ENCODE measurements at places on chromosomes 5 and 9.

GRCh38 chr5:95963650-95964410 is 2.2 kb upstream of the ELL2 start:
- no peak for DNase-seq

DNA sequence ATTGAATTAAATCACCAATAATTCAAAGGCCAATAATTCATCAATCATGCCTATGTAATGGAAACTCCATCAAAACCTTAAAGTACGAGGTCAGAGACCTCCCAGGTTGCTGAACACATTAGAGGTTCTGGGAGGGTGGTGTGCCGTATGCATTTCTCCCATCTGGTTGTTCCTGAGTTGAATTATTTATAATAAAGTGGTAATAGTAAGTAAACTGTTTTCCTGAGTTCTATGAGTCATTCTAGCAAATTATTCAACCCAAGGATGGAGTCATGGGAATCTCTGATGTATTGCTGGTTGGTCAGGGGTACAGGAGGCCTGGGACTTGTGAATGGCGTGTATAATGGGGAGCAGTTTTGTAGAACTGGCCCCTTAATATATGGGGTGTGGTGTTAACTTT is 191.7 kb downstream of the CARTPT start:
- DNase-seq, result no peak

DNA sequence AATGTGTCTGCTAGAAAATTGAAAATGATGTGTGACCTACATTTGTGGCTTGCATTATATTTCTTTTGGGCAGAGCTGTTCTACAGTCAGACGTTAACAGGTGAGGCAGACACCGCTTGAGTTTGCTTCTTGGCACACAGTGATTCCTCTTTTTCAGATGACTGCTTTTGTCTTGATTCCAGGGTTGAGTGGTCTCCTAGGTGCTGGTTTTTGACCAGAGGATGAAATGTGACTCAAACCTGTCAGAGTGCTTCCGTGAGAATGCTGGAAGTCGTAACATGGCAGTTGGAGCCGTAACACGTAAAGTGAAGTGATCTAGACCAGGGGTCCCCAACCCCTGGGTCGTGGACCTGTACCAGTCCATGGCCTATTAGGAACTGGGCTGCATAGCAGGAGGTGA is 28.3 kb upstream of the NDFIP1 start:
- DNase-seq, result no peak

DNA sequence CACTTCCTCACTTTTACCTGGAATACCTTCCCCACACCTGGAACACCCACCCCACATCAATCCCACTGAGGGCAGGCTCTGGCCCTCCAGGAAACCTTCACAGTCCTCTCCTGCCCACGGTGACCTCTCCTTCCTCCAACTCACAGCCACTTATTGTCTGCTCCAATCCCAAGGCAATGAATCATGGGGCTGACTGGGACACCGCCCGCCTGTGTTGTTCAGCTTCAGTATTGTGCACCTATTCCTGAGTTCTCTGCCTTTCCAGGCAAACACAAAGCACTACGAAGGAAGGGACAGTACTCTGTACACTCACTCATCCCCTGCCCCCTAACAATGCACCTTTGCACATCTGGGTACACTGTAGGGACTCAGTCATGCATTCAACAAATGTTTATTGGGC is 7.3 kb downstream of the PCDH1 start:
- peak; percentile 60 for DNase-seq

- no peak for DNase-seq
These were observed 11.5 kb downstream of the PDLIM4 start for GRCh38 chr5:132268769-132269551.

DNA sequence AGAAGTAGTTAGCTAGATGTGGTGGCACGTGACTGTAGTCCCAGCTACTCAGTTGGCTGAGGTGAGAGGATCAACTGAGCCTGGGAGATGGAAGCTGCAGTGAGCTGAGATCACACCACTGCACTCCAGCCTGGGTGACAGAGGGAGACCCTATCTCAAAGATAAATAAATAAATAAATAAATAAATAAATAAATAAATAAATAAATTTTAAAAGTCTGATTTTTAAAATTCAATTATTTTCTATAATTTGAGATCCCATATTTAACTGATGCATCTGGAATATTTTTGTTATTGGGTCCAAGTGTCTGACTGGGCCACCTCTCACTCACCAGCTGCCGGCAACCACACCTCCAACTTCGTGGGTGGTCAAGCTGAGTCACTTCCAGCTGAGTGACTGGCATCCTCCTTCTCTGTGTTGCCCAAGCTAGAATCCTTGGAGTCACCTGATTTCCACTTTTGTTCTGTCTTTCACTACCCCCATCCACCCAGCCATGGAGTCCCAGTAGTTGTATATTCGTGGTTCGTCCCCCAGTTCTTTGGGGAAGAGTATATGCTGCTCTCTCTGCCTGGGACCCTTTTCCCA is 70.9 kb downstream of the EGFLAM start:
- peak; percentile 6 for DNase-seq

- no peak for DNase-seq
These were observed 28.5 kb upstream of the IFNK start for GRCh38 chr9:27495480-27496134.
